ENCODE measurements at places on chromosomes 7 and 10.

DNA sequence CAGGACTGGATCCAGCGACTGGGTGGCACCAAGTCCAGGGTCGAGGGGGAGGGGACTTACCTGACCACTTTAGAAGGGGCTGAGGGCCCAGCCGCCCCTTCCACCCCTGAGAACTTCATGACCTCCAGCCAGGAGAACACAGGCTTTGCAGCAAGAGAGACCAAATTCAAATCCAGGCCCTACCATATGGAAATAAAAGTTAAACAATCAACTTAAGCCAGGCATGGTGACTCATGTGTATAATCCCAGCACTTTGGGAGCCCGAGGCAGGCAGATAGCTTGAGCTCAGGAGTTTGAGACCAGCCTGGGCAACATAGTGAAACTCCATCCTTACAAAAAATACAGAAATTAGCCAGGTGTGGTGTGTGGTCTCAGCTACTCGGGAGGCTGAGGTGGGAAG, 61.9 kb downstream of the COL13A1 start:
- DNase-seq: no peak

DNA sequence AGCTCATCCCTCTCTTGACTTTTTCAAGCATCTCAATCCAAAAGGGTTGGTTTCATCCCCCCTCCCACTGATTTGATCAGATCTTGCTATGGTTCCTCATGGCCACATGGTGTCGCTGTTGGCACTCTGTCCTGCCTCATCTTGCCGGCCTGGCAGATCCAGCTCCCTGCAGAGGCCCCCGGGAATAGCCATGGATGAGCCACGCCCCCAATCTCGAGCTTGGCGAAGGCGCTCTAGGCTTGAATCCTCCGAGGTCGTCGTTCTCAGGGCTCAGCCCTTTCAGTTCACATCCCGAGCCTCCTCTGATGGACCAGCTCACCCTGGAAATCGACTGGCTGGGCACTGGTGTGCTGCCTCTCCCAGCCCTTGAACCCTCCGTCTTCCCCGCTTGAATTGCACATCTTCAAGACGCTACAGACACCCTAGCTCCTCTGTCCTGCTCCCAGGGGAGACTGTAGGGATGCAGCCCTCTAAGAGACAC, 628.7 kb downstream of the TYW1 start:
- peak; percentile 89 for DNase-seq

- peak; percentile 13 for DNase-seq
These were observed 682.8 kb downstream of the MAGI2 start for GRCh38 chr7:78770422-78771410.

- DNase-seq: peak; percentile 17
These were observed 3.7 kb upstream of the ABHD11 start for GRCh38 chr7:73742338-73742752.

DNA sequence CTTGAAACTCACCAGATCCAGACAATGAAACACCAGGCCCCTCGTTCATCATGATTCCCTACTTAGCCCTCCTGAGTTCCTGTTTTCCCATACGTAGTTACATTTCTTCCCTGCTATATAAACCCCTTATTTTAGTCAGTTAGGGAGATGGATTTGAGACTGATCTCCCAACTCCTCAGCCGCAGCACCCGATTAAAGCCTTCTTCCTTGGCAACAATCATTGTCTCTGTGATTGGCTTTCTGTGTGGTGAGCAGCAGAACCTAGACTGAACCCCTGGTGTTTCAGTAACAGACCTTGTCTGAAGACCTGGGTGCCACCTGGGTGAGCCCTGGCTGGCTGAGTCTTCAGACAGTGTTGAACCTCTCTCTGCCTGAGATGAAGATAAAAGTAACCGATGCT, 118.0 kb downstream of the OAT start:
- DNase-seq: no peak

DNA sequence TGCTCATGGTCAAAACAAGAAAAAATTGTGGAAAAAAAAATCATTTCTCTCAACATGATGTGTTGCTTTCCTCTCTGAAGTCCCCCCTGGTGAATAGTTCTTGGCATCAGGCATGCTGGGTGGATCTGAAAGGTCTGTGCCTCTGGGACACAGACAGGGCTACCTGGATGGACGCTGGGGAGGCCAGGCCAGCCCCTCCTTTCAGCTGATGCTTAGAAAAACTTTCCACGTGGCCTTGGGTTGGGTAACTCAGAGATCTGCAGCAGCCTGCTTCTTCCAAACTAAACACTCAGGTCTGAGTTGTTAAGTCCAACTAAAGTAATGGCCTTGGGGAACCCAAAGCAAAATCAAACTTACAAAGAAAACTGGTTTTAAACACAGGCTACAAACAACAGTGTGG, 113.0 kb downstream of the CCDC3 start:
- DNase-seq: peak; percentile 53

DNA sequence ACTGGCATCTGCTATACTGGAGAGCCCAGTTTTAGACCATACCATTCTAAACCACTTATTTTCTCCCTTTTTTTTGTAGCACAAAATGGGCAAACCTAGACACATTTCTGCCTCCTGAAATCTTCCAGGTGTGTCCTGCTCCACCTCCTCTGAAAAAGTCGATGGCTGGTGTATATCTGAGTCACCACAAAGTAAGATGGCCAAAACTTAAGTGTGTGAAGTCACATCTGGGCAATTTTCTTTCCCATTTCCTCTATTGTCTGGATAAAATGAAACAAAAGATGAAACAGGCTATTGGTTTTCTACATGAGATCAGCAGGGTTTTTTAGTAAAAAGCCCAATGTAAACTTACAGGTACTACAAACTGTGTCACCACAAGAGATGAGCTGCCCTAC, 65.5 kb downstream of the OSBPL3 start:
- DNase-seq: no peak

GRCh38 chr7:104160375-104160774, 47.4 kb downstream of the ORC5 start:
- no peak for DNase-seq

- DNase-seq: no peak
These were observed 281.4 kb upstream of the NFE2L3 start for GRCh38 chr7:25870574-25870973.

GRCh38 chr10:118800920-118801319, 46.1 kb upstream of the CACUL1 start:
- no peak for DNase-seq

- no peak for DNase-seq
These were observed 7.8 kb downstream of the RNF216 start for GRCh38 chr7:5773661-5774086.

- DNase-seq: no peak
These were observed 3.4 kb upstream of the PNPLA8 start for GRCh38 chr7:108529341-108529740.

DNA sequence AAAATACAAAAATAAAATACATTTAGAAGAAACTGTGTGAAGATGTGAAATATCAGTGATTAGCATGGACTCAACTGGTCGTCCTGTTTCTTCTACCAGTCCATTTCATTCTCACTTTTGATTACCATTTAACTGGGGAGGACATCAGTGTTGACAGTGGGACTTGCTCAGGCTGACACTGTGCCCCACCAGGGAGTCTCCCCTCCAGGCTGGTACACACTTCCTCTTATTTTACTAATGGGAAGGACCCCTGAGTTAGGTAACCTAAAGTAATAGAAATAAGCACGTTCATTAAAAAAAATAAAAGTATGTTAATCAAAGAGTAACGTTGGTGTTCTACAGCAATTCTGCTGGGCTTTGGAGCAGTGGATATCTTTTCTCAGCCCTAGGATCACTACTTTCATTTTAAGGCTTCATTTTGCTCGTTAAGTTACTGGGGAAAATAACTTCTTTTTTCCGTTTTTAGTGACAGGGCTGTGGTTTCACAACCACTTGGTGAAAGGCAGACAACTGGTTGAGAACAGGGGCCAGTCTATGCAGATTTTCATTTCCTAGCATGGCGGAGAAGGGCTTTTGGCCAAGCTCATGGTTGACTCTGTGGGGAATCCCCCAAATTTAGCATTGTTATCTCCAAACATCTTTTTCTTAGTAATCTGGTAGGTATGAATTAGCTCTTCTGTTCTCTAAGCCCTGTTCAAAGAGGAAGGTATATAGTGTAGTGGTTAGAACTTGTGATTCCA, 2.1 kb downstream of the SNX10 start:
- DNase-seq: no peak

GRCh38 chr10:132186488-132187429, at the start of gene DPYSL4:
TSS of gene DPYSL4 (plus strand) at chr10:132186948. CDS start at chr10:132187064, 116 bp downstream.
- DNase-seq: peak; percentile 52

DNA sequence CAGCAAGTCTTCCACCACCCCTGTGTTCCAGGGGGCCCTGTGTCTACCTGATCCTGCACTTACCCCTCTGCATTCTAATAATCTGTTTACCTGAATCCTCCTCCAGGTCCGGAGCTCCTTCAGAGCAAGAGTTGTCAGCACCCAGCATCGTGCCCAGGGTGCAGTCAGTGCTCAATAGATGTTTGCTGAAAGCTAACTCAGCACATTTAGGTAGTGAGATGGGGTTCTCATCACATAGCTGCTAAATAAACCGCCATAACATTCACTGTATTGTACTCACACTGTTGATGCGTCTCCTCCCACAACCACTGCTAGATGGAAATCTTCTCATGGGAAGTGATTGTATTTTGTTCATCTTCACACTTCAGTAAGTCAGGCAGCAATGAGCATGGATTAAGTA, 376.5 kb upstream of the C7orf33 start:
- no peak for DNase-seq

DNA sequence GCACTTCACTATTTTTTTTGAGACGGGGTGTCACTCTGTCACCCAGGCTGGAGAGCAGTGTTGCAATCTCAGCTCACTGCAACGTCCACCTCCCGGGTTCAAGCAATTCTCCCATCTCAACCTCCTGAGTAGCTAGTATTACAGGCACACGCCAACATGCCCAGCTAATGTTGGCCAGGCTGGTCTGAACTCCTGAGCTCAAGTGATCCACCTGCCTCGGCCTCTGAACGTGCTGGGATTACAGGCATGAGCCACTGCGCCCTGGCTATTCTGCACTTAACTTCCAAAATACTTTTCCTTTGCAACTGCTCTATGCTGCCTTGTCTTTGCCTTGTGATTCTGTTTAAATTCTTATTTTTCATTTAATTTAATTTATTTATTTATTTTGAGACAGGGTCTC, 67.0 kb upstream of the ZNF479 start:
- DNase-seq: no peak

GRCh38 chr10:8416760-8417159, 362.3 kb downstream of the GATA3 start:
- no peak for DNase-seq

GRCh38 chr10:22900841-22901601, 26.8 kb upstream of the ARMC3 start:
- DNase-seq: no peak

DNA sequence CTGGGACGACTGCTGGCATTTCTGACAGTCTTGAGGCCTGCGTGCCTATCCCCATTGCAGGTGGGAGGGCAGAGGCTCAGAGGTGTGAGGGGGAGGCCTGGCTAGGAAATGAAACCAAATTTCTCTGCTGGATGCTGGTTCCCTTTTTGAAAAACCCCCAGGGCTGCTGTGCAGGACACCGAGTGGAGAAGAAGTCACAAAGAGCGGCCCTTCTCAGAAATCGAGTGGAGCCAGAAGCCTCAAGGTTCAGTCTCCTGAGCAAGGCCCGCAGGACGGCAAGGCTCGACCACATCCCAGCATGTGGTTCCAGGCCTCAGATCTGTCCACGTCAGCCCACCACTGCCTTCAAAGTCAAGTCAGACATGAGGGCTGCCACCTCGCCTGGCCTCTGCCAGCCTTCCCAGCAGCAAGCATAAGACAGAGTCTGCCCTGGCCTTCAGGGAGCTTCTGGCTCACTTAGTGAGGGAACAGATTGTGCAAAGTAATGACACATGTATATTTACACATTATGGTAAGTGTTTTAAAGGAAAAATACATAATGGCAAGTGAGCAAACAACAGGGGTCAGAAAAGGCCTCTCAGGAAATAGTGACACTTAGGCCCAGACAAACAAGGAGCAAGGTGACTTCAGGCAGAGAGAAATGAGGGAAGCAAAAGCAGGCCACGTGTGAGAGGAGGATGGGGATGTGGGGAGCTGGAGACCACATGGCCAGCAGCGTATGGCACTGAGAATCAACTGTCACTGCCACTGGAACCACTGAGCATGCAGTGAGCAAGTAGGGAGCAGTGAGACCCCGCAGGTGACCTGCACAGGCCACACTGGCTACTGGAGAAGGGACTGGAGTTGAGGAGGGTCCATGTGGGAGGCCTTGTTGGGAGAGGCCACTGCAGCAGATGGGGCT, 86.7 kb downstream of the ARHGAP22 start:
- DNase-seq: no peak

DNA sequence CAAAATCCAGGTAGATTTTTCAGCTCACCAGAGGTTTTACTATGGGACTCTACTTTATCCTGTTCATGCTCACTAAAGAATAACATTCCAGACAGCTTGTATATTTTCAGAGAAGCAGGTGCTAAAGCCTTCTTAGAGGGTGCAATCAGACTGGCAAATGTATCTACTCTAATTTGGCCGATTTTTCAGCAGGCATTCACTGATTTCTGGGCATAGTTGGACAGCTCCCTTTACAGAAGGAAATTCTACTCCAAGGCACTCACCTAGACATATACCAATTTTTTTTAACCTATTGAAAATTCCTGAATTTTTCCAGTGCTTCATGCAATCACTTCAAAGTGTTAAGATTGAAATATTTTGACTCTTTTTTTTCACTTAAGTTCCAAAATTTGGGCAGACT, 3.8 kb upstream of the CNTNAP2 start:
- DNase-seq: no peak

- DNase-seq: no peak
These were observed 81.9 kb downstream of the RAMP3 start for GRCh38 chr7:45239486-45239885.

DNA sequence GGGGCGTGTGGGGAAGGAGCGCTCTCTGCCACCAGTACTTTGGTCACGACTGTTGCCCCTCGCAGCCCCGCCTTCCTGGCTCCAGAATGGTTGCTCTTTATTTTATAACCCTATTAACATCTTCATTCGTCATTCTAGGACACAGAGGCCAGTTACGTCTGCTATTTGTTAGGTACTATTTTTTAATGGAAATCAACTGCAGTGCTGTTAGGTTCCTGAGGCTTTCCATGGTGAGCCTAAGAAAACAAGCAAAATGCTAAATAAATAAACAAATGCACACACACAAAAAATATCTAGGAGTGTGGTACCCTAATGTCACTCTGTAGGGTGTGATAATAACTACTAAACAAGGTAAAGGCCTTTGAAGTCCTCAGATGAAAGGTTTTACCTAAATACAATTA, 71.1 kb downstream of the SLC37A3 start:
- DNase-seq: no peak

GRCh38 chr7:50369143-50370026, 64.9 kb downstream of the IKZF1 start:
- no peak for DNase-seq

Data from ovary (tissue), 10 donors.